Ecto neural progenitor cell (in vitro differentiated cells): ENCODE measurements at places on chromosomes 12 and 14.

- no peak for DNase-seq
These were observed 115.8 kb downstream of the SINHCAF start for GRCh38 chr12:31210104-31210503.

GRCh38 chr12:101663298-101663697 lies 34.1 kb upstream of the CHPT1 start:
- no peak for DNase-seq

GRCh38 chr14:22210906-22211305 lies 378.1 kb downstream of the DAD1 start:
- no peak for DNase-seq

DNA sequence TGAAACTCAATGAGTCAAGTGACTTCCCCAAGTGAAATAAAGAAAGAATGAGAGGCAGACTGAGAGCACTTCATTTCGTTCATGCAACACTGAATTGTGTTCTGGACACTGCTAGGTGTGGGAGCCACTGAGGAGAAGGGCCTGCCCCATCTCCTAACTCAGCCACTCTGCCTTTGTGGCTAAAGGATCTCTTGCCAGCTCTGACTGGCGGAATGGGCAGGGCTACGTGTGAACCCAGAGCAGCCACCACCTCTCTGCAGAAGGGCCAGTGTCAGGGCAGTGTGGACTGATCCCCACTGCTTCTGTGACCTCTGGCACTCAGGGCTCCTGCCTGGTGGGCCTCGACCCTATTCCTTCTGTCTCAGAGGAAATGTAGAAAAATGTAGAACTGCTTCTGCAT lies 46.5 kb upstream of the GZMB start:
- DNase-seq: no peak

- DNase-seq: no peak
These were observed 136.3 kb downstream of the AEBP2 start for GRCh38 chr12:19575337-19576243.

DNA sequence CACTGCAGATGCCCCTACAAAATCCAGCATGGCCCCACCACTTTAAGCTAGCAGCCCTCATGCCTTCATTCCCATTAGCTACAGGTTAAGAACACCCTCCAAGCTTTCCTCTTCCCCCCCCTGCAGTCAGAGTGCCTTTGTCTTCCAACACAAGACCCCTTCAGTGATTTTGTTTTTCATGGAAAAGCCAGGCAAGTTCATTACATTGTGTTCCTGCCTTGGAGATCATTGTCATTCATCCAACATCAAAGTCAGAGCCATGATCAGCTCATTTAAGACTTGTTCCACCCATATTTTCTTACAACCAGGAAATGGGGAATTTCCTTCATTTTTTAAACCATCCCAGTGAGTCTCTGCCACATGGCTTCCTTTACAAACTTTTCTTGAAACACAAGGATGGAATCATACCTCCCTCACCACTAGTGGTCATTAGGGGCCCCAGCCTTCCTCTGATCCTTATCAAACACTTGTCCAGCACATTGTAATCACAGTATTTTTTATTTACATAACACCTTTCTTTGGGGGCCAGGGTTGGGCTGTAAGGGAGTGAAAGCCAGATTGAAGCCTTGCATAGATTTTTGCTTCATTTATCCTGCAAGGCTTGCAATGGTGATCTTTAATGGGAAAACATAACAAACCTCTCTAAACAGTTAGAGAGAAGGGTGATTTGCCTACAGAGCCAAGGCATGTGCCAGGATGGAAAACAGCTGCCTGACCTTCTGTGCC lies 765.3 kb downstream of the MED13L start:
- DNase-seq: no peak

DNA sequence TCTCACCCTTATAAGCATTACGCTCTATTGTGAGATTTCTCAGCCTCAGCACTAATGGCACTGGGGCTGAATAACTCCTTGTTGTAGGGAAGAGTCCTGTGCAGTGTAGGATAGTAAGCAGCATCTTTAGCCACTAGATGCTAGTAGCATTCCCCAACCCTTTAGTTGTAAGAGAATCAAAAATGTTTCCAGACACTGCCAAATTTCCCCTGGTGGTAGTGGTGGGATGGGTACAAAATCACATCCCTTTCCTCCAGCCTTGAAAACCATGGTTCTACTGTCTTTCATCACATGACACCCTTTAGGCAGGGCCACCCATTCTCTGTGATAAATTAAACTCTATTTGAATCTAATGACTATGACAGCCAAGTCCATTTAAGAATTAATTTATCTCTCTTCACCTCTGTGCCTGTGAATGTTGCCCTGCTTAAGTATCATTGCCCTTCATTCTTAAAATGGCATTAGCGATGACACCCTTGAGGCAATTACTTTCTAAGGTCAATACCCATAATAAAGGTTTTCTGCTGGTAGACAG lies 199.4 kb downstream of the ANO4 start:
- DNase-seq: no peak

GRCh38 chr14:99792210-99792535 lies 1.0 kb upstream of the EML1 start:
- no peak for DNase-seq

DNA sequence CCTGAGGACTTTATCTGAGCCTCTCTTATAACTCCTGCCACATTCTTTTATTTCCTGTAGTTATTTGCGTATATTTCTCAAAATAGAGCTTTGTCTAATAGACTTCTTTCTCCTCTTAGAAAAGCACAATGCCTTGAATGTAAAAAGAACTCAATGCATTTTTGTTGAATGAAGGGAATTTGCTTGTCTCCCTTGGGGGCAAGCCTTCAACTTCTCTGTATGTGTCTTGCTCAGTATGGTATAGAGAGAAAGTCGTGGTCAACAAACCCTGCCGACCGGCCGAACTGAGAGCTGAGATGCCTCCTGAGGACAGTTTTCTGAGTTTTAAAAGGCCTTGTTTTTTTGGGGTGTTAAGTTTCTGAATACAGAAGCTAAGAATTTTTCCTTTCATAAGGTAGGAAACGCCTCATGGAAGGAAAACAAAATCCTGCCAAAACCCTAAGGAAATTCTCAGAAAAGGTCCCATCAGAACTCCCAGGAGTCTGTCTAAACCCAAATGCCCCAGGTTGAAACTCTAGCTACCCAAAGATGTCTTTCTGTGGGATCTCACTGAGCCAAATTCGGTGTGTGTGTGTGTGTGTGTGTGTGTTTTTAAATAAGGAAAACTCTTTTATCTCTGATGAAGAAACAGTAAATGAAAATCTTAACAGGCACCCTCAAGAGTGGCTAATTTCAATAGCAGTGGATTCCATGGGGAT lies 136.6 kb downstream of the C12orf75 start:
- no peak for DNase-seq

GRCh38 chr12:49622501-49623141 lies 740 bp upstream of the PRPF40B start:
- DNase-seq: peak; percentile 68

- DNase-seq: no peak
These were observed 118.7 kb upstream of the TMCC3 start for GRCh38 chr12:94769047-94769420.

GRCh38 chr12:96261557-96261956 lies 67.4 kb downstream of the ELK3 start:
- DNase-seq: no peak

DNA sequence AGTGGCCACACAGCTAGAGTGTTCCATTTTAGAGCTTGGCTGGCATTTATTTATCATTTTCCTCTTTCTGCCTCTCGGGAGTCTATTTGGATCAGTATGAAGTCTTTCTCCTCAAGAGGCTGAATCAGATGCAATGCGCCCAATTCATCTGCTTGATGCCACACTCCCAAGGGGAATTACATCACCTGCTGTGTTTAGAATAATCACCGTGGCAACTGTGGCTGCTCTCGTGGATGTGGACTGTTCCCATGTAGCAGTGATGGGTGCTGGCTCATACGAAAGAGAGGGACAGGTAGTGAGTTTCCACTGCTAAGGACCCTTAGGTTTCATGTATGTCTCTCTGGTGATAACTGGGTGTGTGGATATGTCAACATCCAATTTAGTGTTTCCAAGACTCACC lies 70.7 kb downstream of the SRRM4 start:
- no peak for DNase-seq

DNA sequence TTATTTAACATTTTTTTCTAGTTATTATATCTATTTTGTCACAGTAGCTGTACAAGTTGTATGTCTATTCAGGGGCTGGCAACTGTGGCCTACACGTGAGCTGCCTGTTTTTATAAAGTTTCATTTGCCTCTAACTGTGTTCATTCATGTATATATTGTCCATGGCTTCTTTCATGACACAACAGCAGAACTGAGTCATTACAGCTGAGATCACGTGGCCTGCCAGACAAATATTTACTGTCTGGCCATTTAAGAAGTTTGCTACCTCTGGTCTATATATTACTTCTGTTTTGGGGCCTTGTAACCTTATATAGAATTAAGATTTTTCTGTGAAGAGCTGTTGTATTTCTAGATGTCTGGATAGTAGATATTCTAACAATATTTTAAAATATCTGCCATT lies 37.9 kb downstream of the KIAA0586 start:
- DNase-seq: no peak
